ENCODE measurements at places on chromosomes 4 and X.

DNA sequence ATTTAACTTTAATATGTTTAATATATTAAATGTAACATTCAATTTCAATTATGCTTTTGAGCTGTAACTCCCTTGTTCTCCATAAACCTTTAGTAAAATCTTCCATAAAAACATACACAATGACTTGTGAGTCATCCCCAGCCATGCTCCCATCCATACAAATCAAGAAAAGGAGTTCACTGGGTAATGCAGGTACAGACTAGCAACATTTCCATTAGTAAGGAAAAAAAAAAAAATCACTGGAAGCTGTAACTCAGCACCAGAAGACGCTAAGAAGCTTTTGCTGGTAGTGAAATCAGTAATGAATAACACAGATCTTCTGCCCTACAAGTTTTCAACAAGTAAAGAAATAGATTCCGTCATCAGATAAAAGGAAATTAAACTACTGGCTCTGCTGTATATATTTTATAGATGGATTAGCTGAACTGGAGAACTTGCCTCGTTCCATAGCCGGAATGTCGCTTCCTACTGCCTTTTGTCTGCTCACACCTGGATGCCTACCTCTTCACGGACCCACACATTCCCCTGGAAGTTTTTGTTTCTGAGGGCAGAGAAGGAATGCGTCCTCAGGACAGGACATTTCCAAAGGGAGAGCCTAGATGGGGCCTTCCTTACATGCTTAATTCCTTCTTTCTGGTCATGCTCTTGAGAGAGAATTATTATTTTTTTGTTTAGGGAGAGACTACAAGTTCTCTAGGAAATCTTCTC, 298.4 kb upstream of the ANKRD50 start:
- no peak for DNase-seq

- DNase-seq = no peak
These were observed 36.3 kb upstream of the UGT8 start for GRCh38 chr4:114562176-114562904.

GRCh38 chr4:176302283-176303275, 17.2 kb upstream of the SPCS3 start:
- no peak for DNase-seq

DNA sequence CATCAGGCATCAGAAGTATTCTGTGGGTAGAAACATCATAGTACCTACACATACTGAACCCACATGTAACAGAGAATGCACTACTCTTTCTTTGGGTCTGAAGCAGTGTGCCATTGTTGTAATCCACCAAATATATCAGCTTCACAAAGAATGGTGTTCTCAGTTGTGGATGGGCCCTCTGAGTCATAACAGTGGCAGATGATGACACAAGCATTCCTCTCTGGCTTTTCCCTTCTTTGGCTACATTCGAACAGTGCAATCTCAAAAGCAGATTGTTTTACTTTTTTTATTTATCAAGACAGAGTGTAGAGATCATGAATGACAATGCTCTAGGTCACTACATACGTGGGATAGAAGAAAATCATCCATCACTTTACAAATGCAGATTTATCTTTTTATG, 247.2 kb upstream of the EPHA5 start:
- no peak for DNase-seq

GRCh38 chr4:108166441-108167315, 2.1 kb downstream of the LEF1 start:
- peak; percentile 55 for DNase-seq

- no peak for DNase-seq
These were observed 417.6 kb upstream of the ZFP42 start for GRCh38 chr4:187577941-187578480.

GRCh38 chrX:131894995-131895394, 128.1 kb upstream of the STK26 start:
- no peak for DNase-seq

DNA sequence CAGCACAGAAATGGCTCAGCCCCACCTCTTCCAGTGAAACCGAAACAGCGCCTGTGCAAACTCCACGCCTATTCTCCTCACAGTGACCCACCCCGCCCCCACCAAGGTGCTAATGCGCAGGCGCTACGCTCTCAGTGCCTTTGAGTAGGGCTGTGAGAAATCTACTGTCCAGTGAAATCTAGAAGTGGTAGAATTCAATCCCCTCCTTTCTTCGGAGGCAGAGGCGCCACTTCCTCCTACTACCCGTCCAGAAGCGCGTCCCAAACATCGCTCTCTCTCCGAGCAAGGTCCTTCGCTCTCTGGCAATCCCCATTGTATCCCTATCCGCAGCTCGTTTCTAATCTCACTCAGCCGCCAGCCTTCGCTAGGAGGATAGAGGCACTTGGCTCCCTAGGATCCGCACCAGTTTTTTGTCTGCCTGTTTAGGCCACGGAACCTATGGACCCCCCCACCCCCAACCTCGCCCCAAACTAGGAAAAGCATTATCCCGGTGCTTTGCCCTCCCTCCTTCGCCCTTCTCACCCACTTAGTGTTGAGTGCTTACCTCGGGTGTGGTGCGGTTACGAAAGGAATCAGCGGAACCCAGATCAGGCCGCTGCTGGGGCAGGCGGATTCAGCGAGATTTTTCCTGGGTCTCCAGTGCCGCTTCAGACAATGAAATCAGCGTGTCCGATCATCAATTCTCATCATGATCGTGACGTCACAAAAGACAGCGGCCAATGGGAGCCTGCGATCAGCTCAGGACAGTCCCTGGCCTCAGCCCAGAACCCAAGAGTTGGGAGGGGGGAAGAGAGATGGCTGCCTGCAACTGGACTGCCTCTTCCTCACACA, at the start of gene HDX:
TSS of gene HDX (minus strand) at position 656 of the 831 bp plus-strand sequence. CDS start 27,056 bp downstream, outside the sequence.
- peak; percentile 35 for DNase-seq

- DNase-seq = no peak
These were observed 7.2 kb downstream of the FAM53A start for GRCh38 chr4:1676605-1677525.

DNA sequence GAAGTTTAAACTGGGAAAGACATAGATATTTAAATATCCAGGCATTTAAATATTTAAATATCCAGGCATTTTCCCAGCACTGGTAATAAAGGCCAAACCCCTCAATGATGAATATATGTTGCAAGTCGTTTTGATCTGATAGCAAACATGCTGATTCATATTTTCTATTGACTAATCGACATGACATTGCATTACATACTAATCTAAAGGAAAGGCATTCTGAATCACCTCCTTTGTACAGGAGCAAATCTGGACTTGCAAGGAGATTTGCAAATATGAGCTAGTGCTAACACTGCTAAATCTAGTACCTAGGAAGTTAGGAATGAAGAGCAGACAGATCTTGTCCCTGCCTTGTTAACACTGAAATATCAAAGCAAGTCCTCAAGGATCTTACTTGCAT, 207.3 kb downstream of the SLC7A11 start:
- DNase-seq = no peak

GRCh38 chrX:72308566-72309296, 3.0 kb upstream of the CITED1 start:
- no peak for DNase-seq

DNA sequence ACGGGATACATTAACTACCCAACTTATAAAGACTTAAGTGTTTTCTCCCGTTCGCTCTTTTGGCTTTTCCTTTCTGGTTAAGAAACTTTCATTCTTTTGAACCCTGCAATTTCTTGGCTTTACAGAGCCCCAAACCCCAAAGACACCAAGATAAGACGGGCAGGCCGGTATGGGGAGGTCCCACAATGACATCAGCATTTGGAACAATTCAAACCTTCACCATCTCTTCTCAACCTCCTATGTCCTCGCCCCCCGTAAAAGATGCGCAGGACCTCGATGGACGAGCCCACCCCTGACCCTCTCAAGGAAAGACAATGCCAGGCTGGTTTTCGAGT, 999 bp downstream of the ZNF518B start:
- no peak for DNase-seq

- no peak for DNase-seq
These were observed 289.0 kb downstream of the STIM2 start for GRCh38 chr4:27149541-27150212.

DNA sequence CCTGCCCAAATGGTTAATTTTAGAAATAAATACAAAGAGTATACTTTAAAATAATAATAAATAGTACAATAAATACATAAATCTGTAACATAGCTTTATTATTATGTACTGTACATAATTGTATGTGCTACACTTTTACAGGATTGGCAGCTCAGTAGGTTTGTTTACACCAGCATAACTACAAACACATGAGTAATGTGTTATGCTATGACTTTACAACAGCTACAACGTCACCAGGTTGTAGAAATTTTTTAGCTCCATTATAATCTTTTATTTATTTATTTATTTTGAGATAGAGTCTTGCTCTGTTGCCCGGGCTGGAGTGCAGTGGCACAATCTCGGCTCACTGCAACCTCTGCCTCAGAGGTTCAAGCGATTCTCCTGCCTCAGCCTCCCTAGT, 31.8 kb downstream of the RNF150 start:
- DNase-seq = no peak

- no peak for DNase-seq
These were observed 33.5 kb upstream of the RASSF6 start for GRCh38 chr4:73653695-73654106.

- DNase-seq = peak; percentile 12
These were observed 149.8 kb downstream of the STIM2 start for GRCh38 chr4:27010334-27010940.

DNA sequence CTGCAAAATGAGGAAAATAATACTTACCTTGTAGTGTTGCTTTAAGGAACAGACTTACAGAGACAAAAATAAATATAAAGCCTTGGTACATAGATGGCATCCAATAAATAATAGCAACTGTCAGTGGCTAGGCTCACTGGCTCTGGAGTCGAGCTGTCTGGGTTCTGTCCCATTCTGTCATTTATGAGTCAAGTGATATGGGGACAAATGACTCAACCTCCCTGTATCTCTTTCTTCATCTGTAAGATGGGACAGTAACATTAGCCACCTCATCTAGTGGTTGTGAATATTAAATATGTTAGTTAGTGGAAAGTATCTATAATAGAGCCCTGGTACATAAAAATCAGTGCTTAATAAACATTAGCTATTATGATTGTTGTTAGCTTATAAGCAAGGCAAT, 16.7 kb upstream of the GATB start:
- no peak for DNase-seq

DNA sequence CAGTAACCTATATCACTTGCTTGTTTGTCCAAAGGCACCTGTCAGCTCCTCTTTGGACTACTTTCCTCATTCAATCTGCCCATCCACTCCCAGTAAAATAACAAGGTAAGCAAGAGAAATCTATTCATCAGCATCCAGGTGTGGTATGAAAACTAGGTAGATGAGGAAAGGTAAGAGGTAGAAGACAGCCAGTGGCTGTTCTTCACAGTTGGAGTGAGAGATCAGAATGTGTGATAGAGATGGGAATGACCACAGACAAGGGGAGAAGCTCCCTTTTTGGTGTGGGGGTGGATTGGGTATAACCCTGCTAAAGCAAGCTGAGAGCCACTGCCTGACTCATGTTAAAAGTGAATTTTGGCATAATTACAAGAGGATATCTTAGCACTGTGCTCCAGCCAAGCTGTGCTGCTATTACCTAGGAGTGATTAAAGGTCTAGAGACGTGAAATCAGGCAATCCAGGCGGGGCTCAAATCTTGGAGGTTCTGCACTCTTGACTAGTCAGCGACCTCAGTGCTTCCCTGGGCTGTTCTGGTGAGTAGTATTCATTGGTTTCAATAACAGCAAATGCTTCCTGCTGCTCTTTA, 28.1 kb upstream of the RASL11B start:
- DNase-seq = no peak

GRCh38 chr4:137641544-137641943, 109.2 kb upstream of the PCDH18 start:
- DNase-seq = no peak

DNA sequence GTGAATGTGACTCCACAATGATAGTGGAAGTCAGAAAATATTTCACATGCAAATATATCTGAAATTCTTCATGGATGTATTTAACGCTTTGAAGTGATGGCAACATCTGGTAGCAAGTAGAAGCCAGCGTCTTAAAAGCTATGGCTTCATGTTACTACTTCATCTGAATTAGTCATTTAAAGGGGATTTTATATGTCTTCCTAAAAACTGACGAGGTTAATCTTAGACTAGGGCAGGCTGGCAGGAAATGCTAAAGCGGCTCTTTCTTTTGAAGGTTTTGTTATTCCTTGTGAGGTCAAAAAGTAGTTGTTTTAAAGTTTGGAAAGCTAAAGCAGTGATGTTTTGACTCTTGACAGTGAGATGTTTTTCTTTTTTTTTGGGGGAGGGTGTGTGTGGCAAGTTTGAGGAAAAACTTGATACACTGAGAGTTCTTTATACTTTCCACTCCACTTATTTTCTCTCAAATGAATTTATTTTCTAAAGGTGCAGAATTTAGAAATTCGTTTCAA, 22.6 kb downstream of the PLS3 start:
- no peak for DNase-seq

GRCh38 chr4:137664046-137664387, 131.7 kb upstream of the PCDH18 start:
- DNase-seq = no peak

- DNase-seq = no peak
These were observed 40.9 kb downstream of the GPR143 start for GRCh38 chrX:9724711-9725110.

GRCh38 chrX:71052721-71053120, 15.4 kb downstream of the SNX12 start:
- DNase-seq = no peak

All from stimulated activated CD8-positive, alpha-beta memory T cell treated with anti-CD3 and anti-CD28 coated beads, Interleukin-12 subunit alpha, Interleukin-12 subunit beta, amount 100 ng/mL, for 4 hours (primary cell).